ENCODE measurements at places on chromosomes 4 and X. TPM values are rescaled to one million over a fixed set of nuclear protein-coding genes. Genes with fewer than 3 reads are reported as not detected.

GRCh38 chr4:76234679-76235044 is 16.9 kb upstream of the FAM47E start:
- H3K4me3 ChIP-seq, result no peak overlapping the region
- H3K4me1 ChIP-seq, result no peaks in the 10 kb centered on the region
- H3K27ac ChIP-seq, result no peak overlapping the region
- peaks cover 2% of the 10 kb centered on the region for H3K36me3 ChIP-seq
- DNase-seq, result no peak

The MAGEB10 gene
- total RNA-seq, result not detected

DNA sequence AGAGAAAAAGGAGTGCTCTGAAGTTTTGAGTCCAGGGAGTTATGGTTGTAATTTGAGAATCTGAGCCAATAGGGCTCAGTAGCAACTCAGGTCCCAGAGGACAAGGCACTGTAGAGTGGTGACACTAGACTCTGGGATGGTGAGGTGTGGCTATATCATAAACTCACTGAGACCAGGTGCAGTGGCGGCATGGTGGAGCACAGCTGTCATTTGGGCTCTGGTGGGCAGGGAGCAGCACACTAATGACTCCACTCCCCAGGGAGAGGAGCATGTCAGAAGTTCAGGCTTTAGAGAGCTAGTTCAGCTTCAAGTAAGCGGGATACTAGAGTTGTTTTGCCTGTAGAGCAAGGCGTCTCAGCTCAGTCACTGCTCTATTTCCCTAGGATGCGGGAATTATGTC is 165.4 kb upstream of the USP38 start:
- no peaks in the 10 kb centered on the region for H3K36me3 ChIP-seq
- no peaks in the 10 kb centered on the region for H3K4me1 ChIP-seq
- no peaks in the 10 kb centered on the region for H3K27me3 ChIP-seq
- no peak overlapping the region for H3K27ac ChIP-seq

GRCh38 chr4:158814636-158815330 is 46.0 kb downstream of the FNIP2 start:
- no peak overlapping the region for H3K4me3 ChIP-seq
- DNase-seq, result no peak
- no peaks in the 10 kb centered on the region for H3K27me3 ChIP-seq
- H3K4me1 ChIP-seq, result peaks cover 66% of the 10 kb centered on the region
